Thymus (tissue), 14 donors: ENCODE measurements at places on chromosomes 2 and 18. TPM values are rescaled to one million over a fixed set of nuclear protein-coding genes. Genes with fewer than 3 reads are reported as not detected.

SLC19A3 gene
- total RNA-seq = 0.57 TPM

GRCh38 chr2:181198183-181198864, 217.9 kb downstream of the UBE2E3 start:
- no peak for DNase-seq

- no peak for DNase-seq
Observed at GRCh38 chr2:239139101-239139500, 261.7 kb downstream of the HDAC4 start.

- no peak for DNase-seq
Observed at GRCh38 chr2:31312898-31313297, 78.9 kb downstream of the EHD3 start.

METTL8 gene
- 12.3 TPM for total RNA-seq
